Small intestine (tissue), 16 donors: ENCODE measurements at places on chromosomes 7 and 10. TPM values are rescaled to one million over a fixed set of nuclear protein-coding genes. Genes with fewer than 3 reads are reported as not detected.

The AKR1C8 gene
- not detected for polyA plus RNA-seq

The SPACDR gene
- not detected for polyA plus RNA-seq

DNA sequence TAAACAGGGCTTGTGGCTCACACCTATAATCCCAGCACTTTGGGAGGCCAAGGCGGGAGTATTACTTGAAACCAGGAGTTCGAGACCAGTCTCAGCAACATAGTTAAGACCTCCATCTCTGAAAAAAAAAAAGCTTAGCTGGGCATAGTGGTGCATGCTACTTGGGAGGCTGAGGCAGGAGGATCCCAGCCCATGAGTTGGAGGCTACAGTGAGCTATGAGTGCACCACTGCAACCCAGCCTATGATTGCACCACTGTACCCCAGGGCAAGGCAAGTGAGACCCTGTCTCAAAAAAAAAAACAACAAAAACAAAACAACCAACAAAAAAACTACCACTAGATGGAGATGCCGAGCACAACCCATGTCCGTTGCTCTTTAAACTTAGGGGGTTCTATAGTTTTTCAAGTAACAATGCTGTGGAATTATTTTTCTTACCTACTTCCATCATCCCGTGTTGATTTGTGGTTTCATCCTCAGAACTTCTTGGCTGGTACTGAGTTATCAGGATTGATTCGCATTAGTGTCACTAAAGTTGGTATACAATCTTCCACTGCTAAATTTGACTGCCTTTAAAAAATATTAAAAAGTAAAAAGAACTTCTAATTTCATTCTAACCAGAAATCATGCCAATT is 12.2 kb upstream of the REPIN1 start:
- DNase-seq, result peak; percentile 51

The WASHC2A gene
- 15.1 TPM for polyA plus RNA-seq

DNA sequence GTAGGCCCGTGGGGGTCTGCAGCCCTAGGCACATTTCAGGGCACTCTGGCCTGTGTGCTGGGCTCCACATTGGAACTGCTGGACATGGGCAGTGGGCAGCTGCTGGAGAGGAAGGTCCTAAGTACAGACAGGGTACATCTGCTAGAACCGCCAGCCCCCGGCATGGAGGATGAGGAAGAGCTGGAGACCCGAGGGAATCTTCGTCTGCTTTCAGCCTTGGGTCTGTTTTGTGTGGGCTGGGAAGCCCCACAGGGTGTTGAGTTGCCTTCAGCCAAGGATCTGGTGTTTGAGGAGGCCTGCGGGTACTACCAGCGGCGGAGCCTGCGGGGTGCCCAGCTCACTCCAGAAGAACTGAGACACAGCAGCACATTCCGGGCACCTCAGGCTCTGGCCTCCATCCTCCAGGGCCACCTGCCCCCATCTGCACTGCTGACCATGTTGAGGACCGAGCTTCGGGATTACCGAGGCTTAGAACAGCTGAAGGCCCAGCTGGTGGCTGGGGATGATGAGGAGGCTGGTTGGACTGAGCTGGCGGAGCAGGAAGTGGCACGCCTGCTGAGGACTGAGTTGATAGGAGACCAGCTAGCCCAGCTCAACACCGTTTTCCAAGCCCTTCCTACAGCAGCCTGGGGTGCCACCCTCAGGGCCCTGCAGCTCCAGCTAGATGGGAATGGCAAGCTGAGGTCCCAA is 1.4 kb downstream of the HPS6 start:
- DNase-seq, result peak; percentile 18

DNA sequence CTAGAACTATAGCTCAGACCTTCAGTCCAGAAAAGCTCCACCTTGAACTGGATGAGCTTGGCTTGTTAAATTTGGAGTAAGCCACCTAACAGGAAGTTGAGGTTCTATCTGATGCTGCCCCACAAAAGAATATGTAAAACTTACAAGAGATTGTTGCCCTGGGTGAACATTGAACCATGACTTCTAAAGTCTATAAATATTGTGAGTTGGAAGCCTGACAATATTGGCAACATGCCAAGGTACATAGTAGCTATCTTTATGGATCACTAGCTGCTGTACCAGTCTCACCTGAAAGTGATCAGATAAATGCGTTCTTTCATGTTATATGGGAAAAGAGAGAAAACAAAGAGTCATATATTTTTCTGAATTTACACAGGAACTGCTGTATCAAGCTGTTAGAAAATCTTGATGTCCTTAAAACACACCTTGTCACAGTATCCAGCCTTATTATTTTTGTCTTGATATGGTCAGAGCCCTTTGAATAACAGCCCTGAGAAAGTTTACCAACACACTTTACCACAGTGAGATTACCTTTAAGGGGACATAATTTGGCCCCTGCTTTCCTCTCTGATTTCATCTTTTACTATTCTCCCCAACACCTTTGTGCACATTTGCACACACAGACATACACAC is 92.0 kb downstream of the LSMEM1 start:
- DNase-seq, result peak; percentile 94

The PPP3CB gene
- 27.4 TPM for polyA plus RNA-seq

The TMEM229A gene
- polyA plus RNA-seq, result 14.0 TPM

The TRPV5 gene
- 0.01 TPM for polyA plus RNA-seq

- DNase-seq, result no peak
These were observed 20.4 kb downstream of the KLLN start for GRCh38 chr10:87842776-87843497.

The CHST15 gene
- polyA plus RNA-seq, result 0.45 TPM

GRCh38 chr7:91557789-91558404 is 293.7 kb downstream of the FZD1 start:
- DNase-seq, result no peak

GRCh38 chr10:61175316-61175715 is 231.3 kb upstream of the RHOBTB1 start:
- no peak for DNase-seq

The IDI2 gene
- 0.03 TPM for polyA plus RNA-seq

GRCh38 chr7:142352543-142352942 is 94.7 kb upstream of the PRSS58 start:
- DNase-seq, result no peak

The PTF1A gene
- polyA plus RNA-seq, result not detected

The TNS3 gene
- polyA plus RNA-seq, result 29.7 TPM

The PRPF18 gene
- polyA plus RNA-seq, result 21.2 TPM

GRCh38 chr10:110209926-110210673 is 2.7 kb downstream of the MXI1 start:
- DNase-seq, result peak; percentile 69

DNA sequence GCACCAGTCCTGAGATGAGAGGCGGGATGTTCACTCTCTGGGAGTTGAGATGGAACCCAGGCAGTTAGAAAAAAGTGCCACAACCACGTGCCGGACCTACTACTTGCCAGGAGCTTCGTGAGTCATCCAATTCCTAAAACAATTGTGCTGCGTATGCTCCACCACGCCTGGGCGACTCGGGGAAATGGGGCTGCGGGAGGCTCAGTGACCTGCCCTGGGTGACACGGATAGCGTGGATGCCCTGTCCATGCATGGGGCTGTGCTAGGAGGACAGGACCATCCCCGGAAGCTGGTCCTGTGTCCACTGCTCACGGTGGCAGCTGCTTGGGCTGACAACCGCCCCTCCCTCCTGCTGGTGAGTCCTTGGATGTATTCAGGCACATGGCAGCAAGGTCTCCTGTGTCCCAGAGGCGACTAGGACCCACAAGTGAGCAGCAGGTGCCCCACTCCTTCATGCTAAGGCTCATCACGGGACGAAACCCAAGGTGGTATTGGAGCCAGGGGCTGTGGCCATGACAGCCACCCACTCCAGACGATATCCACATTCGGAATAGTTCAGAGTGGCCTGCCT is 90.4 kb downstream of the BMS1 start:
- no peak for DNase-seq

The PARD3 gene
- polyA plus RNA-seq, result 14.6 TPM

The GPR15LG gene
- not detected for polyA plus RNA-seq

DNA sequence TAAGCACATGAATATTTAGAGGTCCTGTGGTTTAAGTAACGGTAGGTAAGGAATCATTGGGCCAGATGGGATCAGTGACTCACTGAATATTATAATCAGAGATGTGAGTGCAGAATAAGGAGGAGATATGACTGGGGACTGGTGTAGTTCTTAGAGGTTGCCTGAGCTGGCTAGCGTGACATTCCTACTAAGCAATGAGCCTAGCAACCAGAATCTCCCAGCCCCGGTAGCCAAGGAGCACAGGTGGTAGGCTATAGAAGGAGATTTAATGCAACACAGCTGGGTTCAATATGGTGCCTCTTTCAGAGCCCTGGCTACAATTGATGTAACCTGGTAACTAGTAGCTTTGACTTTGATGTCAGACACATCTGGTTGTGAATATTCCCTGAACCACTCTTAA is 641.6 kb downstream of the AUTS2 start:
- no peak for DNase-seq

The TEX47 gene
- polyA plus RNA-seq, result not detected

DNA sequence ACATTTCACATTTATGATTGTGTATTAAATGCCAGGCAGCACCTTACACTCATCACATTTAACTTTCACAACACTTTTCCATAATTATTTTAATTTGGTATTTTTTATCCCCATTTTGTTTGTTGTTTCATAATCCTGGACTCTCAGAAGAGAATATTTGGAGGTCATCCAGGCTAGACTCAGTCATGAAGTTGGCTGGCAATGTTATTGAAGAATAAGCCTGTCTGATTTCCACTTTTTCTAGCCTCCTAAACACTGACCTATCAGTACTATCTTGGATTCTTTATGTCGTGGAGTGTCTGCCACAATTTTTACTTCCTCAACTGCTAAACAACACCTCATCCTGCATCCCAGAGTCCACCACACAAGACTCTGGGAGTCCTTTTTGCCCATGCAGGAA is 372.3 kb upstream of the NRP1 start:
- no peak for DNase-seq

DNA sequence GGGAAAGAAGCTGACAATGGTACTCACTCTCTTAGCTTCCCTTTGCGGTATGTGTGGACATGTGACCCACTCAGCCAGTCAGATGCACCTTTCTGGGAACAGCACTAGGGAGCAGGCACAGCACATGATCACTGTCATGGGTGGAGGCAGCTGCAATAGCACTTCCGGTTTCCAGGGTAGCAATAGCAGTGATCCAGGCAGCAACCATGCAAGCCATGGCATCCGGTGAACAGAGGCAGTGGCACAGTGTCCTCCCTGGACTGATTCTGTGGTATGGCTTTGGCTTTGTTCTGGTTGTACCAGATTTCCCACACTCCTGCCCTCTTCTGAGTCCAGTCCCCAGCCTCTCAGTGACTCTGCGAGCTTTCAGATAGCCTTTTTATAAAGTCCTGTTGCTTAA is 86.8 kb upstream of the NAMPT start:
- no peak for DNase-seq

The SRPK2 gene
- 24.7 TPM for polyA plus RNA-seq

The GARIN1A gene
- 2.0 TPM for polyA plus RNA-seq

- peak; percentile 82 for DNase-seq
These were observed 1.5 kb downstream of the PDLIM1 start for GRCh38 chr10:95289003-95289920.

GRCh38 chr7:117835016-117835664 is 38.1 kb downstream of the CTTNBP2 start:
- no peak for DNase-seq

GRCh38 chr10:127579640-127580039 is 30.5 kb downstream of the NPS start:
- DNase-seq, result no peak

The ZNF679 gene
- polyA plus RNA-seq, result not detected

- no peak for DNase-seq
These were observed 41.5 kb upstream of the SEMA3C start for GRCh38 chr7:80960244-80960795.

DNA sequence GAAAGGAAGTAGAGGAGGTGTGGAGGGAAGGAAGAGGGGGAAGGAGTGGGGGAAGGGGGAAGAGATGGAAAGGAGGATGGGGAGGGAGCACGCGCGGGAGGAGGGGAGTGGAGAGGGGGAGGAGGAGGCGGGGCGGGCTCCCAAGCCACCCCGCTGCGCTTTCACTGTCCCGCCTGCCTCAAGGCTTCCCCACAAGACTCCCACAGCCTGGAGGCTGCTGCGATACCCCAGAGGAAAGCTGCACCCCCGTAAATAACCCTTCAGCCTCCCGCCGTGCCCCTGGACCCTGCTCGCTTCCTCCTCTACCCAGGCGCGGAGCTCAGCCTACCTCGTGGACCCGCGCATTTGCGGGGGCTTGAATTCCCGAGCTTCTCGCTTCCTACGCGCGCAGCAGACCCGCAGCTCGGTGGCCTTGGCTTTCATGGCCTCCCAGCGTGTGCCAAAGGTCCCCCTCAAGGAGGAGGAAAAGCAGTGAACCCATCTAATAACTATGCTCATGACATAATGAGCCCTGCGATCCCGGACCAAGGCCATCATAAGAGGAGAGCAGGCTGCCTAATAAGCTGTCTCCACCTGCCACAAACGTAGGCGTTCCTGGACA is at the start of gene C10orf67:
Gene C10orf67, minus strand, starts transcription at position 557 of the 601 bp plus-strand sequence. Its CDS starts 23 bp downstream, at position 534.
- DNase-seq, result peak; percentile 41

DNA sequence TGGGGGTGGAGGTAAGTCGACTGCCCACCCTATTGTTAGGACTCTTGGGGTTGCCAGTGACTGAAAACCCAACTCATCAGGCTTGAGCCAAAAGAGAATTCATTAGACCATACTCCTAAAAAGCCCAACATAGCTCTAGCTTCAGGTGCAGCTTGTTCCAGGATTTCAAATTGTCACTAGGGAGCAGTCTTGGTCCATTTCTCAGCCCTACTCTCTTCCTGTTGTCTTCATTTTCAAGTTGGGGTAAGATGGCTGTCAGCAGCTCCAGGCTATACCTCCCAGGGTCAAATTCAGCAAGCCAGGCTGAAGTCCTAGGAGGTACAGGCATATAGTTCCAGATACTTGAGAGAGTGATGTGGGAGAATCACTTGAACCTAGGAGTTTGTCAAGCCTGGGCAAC is 14.9 kb upstream of the COL13A1 start:
- no peak for DNase-seq

DNA sequence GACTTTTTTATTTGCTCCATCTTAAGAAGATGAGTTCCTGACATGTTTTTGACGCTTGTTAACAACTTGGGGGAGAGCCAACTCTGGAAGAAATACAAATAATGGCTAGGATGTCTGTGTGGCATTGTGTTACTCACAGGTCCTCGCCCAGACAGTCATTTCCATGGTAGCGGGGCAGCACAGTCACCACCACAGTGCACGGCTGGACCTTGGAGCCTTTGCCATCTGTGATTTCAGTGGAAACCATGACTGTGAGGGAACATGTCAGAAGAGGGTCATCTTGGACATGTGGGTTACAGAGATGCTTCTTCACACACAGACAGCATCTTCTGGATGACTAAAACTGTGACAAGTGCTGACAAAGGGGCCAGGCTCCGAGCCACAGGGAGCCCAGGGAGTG is 74.5 kb downstream of the PKD1L1 start:
- no peak for DNase-seq

The AKR1D1 gene
- polyA plus RNA-seq, result not detected

DNA sequence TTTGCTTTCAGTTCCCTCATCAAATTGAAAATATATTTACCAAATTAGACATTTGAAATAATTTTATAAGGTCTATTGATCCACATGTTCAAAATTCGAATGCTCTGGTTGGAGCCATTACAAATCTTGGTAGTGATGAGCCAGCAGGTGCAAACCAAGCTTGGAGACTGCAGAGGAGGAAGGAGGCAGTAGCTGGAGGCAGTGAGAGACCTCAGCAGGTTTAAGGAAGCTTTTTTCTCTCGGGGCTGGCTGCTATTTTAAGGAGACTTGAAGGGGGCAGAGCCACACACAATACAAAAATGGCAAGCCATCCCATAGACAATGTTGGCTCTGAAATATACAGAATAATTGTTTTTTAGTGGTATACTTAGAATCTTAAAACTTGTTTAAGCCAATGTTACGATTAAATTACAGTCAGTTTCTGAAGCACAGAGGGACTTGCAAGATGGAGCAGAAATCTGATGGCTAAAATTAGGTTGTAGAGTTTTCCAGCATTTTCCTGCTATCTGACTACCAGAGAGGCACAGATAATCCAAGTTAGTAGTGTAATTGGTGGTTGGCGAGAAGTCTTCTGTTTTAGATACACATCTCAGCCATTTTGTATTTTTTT is 185.8 kb downstream of the SNX10 start:
- DNase-seq, result no peak
